ENCODE measurements at places on chromosomes 11 and 22.

DNA sequence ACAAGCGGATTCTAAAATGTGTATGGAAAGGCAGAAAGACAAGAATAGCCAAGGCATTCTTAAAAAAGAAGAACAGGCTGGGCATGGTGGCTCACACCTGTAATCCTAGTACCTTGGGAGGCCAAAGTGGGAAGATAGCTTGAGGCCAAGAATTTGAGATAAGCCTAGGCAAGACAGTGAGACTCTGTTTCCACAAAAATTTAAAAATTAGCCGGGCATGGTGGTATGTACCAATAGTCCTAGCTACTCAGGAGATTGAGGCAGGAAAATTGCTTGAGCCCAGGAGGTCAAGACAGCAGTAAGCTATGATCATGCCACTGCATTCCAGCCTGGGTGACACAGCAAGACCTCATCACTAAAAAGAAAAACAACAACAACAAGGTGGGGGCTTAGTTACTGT lies 46.0 kb upstream of the PPP2R1B start:
- DNase-seq: no peak

DNA sequence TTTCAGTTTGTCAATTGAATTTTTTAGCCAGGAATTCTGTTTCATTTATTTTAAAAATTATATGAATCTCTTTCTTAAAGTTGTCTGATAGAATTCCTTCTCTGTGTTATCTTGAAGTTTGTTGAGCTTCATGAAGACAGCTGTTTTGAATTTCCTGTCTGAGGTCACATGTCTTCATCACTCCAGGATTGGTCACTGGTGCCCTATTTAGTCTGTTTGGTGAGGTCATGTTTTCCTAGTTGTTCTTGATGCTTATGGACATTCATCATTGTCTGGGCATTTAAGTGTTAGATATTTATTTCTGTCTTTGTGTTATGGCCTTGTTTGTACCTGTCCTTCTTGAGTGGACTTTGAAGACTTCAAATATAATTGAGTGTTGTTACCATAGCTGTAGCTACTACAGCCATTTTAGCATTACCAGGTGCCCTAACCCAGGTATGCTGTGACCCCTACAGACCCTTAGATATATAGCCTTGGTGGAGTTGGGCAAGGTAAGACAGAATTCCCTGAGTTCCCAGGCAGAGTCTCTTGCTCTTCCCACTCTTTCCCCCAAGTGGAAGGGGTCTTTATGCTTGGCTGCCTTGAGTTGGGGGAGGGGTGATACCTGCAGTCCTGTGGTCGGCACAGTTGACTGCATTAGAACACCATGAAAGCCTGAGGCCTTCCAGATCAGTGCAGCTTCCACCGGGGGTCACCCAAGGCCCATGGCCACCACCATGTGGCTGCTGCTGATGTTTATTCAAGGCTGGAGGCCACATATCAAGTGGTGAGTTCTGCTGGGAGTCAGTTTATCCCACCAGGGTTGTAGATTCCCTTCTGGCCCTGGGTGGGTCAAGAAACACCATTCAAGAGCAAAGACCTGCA lies 229.6 kb downstream of the DYNC2H1 start:
- no peak for DNase-seq

GRCh38 chr11:65184146-65184545 lies 2.4 kb downstream of the CAPN1 start:
- no peak for DNase-seq

DNA sequence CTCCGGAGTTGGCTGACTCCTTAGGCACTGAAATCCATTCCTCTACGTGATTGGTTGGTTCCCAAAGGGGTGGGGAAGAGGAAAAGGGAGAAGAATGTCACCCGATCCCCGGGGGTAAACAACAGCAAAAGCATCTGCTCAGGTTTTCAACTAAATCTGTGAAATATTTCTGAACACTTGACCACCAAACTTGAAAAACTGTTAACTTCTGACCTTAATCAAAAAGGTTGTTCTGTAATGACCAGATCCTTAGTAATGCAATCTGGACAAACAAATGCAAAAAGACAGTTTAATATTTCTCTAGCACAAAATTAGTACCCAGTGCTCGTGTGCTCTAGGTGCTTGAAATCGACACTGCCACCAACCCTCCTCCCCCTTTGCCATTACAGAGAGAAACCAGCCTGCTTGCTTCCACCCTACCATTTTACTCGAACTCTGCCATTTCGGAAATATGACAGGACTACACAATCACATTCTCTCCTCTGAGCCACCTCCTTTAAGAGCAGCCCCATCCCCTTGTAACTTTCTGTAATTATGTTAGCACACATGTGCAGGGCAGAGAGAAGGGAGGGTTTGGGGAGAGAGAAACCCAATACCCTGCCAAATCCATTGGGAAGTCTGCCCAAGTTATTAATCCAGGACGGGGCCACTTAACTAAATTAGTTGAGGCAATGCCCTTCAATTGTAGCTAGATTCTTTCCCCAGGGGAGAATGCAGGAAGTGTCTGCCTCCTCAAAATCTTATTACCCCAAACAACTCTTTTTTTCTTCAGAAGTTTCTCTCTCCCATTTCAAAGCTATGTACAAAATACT lies 113.8 kb downstream of the RBFOX2 start:
- DNase-seq: no peak

- no peak for DNase-seq
Observed at GRCh38 chr11:103608566-103608965, 427.9 kb upstream of the DDI1 start.
